CD4-positive, alpha-beta T cell treated with Interleukin-21 for 1 hour (primary cell): ENCODE measurements at places on chromosomes 3 and 15.
A peak's percentile ranks its signal among the peaks of the same experiment; 100 is the strongest.

DNA sequence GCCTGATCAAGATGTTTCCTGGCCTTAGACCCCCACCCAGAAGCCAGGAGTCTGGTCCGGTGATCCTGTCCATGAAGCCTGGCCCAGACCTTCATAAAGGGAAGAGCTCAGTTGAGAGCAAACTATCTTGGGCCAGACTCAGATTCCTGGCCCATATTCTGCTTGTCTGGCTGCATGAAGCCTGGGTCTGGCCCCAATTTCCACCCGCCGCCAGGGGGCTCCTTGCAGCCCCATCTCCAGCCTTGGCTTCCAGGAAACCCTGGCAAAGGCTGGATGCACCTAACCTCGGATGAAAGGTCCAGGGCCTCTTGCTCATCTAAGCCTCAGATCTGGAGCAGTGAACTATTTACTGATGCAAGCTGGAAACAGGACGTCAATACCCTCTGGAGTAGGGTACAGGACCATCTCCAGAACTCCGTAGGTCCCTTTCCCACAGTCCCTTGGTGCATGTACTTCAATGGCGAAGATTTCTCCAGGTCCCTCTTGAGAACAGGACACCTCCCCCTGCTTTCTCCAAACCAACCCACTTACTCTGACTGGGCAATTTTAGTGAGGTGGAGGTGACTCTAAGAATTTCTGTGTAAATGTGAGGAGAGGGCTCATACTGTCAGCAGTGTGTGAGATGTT, 5.6 kb downstream of the FOXL2 start:
- no peak for DNase-seq

GRCh38 chr3:64185436-64185835, 39.8 kb downstream of the PRICKLE2 start:
- DNase-seq: no peak

- DNase-seq: no peak
Measured at GRCh38 chr15:42121021-42121420, 26.7 kb upstream of the PLA2G4D start.

DNA sequence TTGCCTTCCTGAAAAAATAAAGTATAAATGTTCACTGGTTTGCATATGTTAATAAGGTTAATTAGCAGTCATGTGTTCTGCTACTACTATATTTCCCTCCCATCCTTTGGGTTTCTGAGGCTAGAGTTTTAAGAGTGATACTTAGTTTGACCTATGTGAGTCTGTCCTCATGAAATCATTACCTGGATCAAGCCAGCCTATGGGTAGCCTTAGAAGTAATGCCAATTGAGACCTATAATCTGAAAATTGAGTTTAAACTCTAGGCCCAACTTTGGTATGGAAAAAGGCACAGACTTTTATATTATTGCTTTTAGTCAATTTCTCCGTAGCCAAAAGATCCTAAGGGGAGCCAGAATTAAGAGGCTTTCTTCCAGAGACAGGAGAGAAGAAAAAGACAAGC, 18.4 kb upstream of the SOX2 start:
- no peak for DNase-seq

DNA sequence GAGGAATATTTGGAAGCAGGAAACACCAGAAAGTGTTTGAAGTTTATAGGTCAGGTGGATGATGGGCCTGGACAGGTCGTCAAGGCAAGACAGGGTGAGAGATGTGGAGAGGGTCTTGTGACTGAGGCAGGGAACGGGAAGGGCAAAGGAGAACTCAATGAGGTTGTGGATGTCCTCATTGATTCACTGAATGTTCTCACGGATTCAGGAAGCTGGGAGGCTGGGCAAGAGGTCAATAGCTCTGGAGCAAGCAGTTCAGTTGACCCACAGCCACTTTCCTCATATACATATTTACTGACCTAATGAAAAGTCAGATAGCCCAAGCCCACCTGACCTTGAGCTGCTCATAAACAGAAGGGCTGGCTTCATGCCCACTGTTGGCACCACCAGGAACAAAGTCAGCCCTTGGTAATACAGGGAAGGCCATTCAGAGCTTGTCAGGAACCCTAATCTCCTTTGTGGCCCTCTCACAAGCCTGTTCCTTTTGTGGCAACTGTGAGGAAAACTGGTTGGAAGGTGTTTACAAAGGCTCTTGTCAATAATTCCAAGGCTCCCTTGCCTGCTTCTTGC, 31.6 kb downstream of the ARRDC4 start:
- no peak for DNase-seq

- DNase-seq: no peak
Measured at GRCh38 chr3:8755564-8756237, 13.7 kb downstream of the OXTR start.

- DNase-seq: no peak
Measured at GRCh38 chr3:197524128-197524527, 31.6 kb downstream of the BDH1 start.

GRCh38 chr3:138944929-138945708, 1.8 kb downstream of the FOXL2 start:
- DNase-seq: no peak

DNA sequence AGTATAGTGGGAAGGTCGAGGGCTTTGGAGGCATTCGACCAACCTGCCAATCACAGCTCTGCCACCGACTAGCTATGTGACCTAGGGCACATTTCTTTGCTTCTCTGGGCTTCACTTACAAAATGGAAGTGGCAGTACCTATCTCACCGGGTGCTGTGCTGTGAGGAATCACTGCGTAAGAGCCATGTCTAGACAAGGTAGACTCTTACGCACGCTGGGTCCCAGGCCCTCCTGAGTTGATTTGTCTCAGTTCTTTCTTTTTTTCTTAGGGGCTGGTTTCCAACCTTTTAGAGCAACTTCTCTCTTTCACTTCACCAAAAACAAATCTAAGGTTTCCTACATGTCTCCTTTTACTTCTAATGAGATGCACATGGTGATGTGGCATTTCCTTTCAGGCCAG, 18.8 kb downstream of the CA12 start:
- DNase-seq: no peak

- DNase-seq: no peak
Measured at GRCh38 chr3:153285982-153286381, 124.0 kb downstream of the RAP2B start.

DNA sequence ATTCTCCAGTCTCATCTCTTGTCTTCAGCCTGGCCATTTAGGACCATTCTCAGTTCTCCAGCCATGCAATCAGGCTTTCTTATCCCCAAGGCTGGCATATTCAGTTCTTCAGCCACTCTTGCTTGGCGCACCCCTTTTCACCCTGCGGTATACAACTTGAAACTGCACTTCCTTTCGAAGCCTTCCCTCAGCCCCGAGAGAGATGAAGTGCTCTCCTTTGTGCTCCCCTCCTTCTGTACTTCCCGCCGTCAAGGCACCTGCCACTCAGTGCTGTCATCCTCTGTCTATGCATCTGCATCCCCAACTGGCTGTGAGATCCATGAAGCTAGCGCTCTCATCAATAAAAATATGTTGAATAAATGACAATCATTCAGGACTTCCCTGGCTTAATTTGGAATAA, 45.7 kb downstream of the MORC1 start:
- DNase-seq: no peak

- no peak for DNase-seq
Measured at GRCh38 chr3:126149256-126149902, 31.0 kb downstream of the ALDH1L1 start.

DNA sequence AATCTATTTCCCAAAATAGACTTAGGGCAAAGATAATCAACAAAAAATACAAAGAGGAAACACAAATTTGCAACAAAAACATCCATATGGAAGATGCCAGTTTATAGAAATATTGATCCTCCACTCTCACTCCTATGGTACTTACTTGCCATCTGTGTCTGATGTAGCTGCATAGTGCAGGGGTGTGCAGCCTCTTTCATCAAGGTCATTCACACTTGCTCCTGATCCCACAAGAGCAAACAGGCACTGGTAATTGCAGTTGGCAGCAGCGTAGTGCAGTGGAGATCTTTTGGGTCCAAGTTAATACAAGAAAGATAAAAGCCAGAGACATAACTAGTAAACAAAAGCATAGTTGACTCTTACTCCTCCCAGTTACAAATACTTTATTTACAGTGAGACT, 90.0 kb downstream of the ANKRD28 start:
- no peak for DNase-seq

DNA sequence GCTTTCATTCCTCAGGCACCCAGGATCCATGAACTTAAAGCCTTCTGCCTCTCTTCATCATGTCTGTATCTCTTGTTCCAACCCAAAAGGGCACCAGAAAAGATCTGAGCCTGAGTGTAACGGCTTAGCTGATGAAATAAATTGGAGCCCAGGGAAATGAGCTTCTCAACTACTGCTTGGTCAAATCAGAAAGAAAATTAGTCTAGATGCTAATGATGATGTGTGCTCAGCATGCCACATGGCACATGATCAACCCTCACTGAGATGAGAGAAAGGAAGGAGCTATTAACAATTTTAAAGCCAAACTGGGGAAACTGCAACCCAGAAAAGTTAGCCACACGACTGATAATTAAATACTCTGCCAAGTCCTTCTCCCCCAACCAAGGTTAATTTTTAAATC, 325.7 kb downstream of the CNTN3 start:
- DNase-seq: no peak

- no peak for DNase-seq
Measured at GRCh38 chr3:144018776-144019175, 47.2 kb downstream of the DIPK2A start.

DNA sequence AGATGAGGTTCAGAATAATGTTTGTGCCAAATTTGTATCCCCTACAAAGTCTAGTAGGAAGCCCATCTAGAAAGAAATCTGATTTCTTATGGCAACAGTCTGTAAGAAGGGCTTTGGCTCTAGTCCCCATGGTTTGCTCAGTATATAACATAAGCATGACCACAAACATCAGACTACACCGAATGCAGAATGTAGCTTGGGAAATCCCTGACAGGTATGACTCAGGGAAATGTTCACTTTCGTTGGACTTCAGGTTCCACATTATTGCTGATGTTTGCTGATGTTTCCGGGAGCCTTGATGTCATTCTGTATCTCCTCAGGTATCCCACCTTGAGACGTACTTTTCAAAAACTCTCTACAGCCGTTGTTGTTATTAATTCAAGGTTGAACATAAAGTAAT, 304.4 kb upstream of the TGFBR2 start:
- DNase-seq: no peak

- DNase-seq: no peak
Measured at GRCh38 chr3:66453651-66454463, 47.0 kb downstream of the LRIG1 start.

GRCh38 chr3:44476181-44476611, 1.3 kb downstream of the ZNF445 start:
- peak; percentile 17 for DNase-seq

- no peak for DNase-seq
Measured at GRCh38 chr15:87082581-87082980, 1002.9 kb downstream of the AGBL1 start.

DNA sequence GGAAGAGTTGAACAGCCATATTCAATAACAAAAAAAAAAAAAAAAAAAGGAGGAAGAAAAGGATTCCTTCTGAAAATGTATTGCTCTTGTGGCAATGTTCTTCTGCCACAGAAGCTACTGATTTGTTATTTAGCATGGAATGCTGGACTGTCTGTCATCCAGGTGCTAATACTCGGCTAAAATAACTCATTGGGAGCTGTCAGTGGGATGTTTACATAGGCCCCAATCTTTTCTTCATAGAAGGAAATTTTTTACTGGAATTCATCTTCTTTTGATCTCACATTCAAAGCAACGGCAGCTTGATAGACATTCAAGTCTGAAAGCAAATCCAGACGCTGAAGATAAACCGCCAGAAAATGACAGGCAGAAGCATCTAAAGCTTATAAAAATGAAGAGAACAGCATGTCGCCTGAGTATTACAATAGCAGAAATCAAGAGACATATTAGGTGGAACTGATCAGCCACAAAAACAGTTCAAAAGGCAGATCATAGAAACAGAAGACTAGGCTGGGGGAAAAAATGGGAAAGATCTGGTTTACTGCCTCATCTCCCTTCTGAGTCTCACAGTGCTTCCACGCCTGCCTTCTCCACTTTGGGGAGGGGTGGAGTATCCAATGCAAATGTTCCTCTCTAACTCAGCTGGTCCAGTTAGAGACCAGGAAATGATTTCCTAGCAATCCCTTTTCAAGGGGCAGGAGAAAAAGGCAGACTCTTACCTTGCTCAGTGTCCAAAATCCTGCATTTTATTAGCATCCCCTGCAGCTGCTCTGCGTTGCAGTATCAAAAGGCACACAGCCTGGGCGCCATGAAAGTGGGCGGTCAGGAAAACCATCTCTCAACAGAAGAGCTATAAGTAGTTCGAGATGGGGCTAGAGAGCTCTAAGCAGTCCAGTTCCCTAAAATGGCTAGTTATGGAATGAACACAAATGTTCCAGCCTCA, 451.9 kb downstream of the FOXP1 start:
- no peak for DNase-seq

DNA sequence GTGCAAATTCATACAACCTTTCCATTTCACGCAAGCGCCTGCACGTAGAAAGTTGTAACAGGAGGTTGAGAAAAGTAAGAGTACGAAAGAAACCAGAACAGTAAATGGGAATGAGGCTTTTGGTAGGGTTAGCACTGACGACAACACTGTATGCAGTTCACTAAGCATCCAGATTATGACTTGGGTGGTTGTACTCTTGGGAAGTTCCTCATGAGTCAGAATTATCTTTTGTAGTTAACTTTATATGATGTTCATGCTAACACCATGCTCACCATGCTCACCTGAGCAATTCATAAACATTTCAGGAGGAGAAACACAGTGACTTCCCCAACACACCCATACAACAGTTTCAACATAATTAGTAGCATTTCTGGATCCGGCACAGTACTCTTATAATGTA, 3.0 kb upstream of the LPP start:
- DNase-seq: no peak

DNA sequence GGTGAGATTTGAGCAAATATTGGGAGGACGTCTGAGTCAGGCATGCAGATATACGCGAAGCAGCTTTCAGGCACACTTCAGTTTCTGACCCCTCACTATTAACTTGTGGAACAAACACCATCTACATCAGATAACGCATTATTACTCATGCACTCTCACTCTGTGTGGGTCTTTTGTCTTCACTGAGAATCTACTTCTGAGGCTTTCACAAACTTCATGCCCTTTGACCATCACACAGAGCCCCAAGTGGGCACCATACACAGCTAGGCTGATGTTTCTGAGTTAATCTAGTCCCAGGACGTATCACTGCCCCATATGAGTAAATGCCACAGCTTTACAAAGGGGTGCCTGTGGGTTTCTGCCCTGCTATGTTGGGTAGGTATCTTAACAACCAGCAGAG, 39.6 kb upstream of the IP6K2 start:
- no peak for DNase-seq
